ENCODE measurements at places on chromosomes 7 and 10.

DNA sequence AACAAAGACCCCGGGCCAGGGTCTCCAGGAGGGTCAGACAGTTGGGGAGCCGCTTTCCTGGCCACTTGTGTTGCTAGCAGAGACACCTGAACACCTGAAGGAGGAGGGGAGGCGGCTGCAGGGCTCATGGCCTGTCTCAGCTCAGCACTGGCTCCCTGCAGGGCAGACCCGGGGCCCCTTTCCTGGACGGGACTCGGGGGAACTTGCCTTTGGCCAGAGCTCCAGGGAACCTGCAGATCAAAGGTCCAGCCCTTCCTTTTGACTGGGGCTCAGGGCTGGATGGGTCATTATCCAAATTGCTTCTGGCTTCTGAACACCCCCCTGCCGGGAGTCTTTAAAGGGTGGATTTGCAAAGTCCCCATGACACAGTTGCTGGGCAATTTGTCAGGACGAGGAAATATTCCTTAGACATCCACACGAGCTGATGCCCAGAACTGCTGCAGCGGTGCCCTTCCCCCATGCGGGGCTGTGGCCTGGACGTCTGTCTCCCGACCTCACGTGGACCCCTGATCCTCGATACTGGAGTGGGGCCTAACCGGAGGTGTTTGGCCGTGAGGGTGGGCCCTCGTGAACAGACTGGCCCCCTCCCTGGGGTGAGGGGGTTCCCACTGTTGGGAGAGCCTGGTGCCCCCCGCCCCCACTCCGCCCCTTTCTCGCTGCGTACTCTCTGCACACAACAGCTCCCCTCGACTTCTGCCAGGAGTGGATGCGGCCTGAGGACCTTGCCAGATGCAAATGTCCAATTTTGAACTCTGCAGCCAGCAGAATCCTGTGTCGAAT is 194.3 kb downstream of the ELFN1 start:
- DNase-seq = no peak

GRCh38 chr10:124385627-124386185 is 33.0 kb downstream of the OAT start:
- no peak for DNase-seq

DNA sequence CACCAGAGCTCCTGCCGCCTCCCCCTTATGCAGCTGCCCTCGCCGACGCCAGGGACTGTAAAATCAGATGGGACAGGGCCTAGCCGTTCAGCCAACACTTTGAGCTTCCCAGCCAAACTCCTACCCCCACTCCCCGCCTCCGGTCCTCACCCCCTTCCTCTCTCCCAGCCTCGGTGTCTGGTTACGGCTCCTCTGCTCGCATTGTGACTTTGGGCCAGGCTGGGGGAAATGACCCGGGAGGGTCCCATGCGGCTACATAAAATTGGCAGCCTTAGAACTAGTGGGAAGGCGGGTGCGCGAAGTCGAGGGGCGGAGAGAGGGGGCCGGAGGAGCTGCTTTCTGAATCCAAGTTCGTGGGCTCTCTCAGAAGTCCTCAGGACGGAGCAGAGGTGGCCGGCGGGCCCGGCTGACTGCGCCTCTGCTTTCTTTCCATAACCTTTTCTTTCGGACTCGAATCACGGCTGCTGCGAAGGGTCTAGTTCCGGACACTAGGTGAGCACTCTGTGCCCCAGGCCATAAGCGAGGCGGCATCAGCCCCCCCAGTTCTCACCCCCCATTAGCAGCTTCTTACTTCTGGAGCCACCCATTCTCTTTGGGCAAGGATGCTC is at the start of gene KAZALD1:
Gene KAZALD1, plus strand, starts transcription at position 366 of the 608 bp plus-strand sequence. CDS start 604 bp downstream, outside the sequence.
- no peak for DNase-seq

GRCh38 chr10:6167456-6167855 is 35.3 kb upstream of the PFKFB3 start:
- DNase-seq = no peak

DNA sequence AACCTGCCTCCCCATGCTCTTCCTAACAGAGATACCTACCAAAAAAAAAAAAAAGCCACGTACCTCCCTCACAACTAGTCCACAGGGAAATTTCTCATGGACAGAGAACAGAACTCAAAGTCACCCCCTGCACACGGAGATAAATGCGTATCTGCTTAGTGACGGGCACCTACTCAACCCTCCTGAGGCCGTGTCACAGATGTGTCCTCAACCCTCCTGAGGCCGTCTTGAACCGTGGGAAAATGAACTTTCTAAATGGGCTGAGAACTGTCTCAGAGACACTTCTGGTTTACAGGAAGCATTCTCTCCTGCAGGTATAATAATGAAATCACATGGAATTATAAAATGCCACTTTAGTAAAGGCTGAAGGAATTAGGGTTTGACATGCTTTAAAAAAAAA is 155.9 kb downstream of the DIP2C start:
- no peak for DNase-seq

DNA sequence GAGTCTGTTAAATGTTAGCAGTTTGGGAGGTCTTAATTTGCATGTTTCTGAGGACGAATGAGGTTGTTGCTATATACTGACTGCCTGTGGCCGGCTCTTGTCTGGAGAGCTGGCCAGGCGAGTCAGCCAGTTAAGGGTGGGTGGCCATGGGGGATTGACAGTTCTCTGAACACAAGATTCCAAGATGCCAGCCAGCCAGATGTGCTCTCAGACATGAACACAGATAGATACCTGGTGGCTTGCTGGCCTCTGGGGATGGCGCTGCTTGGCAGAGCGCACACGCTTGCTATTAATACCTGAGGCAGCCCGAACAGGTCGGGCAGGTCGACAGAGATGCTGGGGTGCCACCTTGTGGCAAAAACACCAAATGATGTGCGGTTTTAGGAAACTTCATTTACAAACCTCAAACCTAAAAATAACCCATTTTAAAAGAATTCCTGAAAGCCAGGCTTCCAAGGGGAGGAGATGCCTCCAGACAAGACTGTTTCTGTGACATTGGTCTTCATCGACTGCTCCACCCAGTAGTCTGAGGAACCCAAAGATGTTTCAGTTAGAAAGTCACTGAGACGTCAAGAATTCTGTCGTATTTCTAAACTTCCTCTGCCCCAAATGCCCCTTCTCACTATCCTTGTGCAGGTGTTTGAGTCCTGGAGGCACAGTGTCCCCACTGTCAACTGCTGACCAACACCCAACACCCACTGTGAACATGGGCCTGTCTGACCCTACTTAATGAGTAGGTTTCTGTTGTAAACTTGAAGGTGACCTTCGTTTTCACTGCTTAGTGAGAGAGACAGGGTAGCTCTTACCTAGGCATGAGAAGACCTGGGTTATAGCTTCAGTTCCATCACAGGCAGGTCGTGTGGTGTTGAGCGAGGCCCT is 123.4 kb downstream of the NT5C2 start:
- peak; percentile 76 for DNase-seq

DNA sequence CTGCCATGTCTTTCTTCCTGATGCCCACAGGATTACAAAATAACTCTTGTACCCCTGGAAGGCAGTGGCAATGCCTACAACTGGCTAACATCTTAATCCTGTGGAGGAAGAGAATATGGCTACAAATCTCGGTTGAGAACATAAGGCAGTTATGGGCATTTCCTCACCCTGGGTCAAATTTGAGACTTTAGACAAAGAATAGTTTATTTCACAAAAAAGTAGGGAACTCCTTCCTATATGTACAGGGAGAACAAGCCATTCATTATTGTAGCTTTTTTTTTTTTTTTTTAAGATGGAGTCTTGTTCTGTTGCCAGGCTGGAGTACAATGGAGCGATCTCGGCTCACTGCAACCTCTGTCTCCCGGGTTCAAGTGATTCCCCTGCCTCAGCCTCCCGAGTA is 2.6 kb downstream of the ALDH18A1 start:
- DNase-seq = no peak

DNA sequence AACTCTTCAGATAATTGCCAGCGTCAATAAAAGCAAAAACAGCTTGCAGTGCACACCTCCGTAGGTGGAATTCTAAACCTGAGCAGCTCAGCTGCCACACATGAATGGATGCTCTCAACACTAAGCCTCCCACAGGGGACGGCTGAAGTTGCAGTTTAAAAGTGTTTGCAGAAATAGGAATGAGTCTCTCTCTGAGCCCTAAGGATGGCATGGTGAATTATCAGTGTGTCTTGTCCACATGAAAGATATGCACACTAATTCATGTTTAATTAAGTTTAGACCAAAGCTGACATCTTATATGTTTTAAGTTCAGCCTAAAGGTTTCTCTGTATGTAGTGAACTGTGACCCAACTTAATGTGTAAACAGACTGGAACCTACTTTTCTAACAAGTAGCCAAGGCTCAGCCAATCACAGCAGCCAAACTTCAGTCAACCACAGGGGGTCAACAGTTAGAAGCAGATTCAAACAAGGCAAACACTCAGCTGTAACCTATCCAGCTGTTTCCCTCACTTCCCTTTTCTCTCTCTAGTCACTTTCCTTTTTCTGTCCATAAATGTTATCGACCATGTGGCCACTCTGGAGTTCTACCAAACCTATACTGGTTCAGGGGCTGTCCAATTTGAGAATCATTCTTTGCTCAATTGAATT is 38.1 kb downstream of the CTTNBP2 start:
- no peak for DNase-seq

- DNase-seq = no peak
These were observed 199.2 kb downstream of the ADARB2 start for GRCh38 chr10:1538121-1538520.

GRCh38 chr7:34181271-34181958 is 276.1 kb downstream of the BMPER start:
- DNase-seq = no peak

DNA sequence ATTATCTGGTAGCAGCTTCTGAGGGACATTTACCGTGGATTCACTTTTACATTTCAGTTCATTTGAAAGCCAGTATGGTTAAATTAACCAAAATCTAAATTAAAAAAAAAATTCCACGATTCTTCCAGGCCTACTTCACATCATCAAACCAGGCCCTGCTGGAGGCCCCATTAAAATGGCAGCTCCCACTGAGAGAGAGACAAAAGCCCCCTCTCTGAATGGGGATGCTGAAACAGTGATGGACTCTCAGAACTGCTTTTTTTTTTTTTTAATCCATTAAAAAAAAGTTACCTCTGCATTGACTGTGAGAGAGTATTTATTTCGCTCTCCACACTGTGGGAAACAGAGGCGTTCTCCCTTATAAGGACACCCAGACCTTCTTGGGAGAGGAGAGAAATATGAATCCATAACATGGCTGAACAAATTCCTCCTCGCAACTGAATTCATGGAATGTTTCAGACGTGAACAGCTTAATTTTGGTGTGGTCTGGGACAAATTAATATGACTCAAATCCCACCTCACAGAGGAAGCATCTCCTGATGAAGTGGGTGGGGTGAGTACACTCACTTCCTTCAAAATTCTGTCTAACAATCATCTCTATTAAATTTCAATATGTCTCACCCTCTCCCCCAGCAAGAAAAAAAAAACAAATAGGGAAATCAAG is 73.5 kb downstream of the SAMD9 start:
- no peak for DNase-seq

DNA sequence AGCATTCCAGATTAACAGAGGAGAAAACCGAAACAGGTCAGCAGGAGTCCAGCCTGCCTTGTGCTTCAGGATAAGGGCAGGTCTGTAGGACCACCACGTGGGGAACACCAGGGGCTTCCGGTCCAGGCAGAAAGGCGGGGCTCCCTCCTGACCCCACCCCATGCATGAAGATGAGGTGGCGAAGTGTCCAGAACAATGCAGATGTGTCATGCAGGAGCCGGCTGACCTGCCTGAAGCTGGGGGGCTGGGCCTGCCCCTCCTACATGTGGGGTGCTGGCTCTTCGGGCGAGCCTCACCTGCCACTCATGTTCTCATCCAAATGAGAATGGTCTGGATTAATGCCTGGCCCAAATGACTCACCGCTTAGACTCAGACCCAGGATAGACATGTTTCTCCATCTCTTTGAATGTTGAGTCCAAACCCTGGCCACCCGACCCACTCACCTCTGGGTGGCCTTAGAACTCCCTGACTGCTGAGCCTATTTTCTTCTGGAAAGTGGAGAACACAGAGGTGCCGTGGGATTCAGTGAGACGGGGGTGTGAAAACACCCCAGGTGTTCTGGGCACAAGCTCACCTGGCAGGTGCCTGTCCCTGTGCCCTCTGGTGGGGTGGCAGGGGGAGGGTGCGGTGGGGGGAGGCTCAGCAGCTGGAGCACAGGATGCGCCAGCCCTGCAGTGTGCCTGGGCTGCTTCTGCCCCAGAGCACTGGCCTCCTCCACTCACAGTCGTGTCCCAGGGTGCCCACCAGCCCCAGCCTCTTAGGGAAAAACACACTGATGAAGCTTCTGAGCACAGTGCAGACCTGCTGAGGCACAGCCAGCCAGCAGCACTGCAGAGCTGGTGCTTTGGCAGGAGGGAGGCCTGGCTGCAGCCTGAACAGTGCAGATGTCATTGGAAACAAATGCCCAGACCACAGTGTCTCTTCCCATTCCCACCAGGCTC is 55.2 kb upstream of the GDF10 start:
- no peak for DNase-seq

- DNase-seq = no peak
These were observed 758.7 kb downstream of the CNTNAP2 start for GRCh38 chr7:146875237-146875785.

DNA sequence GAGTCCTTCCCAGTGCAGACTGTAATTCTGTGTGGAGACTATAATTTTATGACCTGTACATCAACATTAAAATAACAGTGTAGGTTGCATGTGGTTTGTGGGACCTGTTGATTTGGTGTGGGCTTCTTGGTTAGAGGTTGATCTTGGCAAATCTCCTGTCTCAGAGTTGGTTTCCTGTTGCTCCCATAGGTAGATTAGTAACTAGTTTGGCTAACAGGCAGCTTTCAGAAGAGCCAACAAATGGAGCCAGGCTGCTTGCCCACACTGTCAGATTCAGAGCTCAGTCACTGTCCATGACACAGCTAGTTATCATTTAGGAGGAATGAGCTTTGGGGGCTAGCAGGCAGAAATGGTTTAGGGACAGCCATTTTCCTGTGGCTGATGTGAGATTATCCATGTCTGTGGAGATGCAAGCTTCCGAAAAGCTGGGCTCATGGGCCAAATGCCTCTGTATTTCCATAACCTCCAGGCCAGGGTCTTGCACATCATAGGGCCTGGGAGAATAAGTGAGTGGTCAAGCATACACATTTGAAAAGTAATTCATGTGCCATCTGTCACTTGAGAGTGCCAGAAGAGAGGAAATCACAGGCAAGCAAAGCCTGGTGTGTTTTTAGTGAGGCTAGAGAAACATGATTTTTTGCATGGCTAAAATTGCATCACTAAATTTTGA is 33.4 kb downstream of the CCM2 start:
- DNase-seq = peak; percentile 26

DNA sequence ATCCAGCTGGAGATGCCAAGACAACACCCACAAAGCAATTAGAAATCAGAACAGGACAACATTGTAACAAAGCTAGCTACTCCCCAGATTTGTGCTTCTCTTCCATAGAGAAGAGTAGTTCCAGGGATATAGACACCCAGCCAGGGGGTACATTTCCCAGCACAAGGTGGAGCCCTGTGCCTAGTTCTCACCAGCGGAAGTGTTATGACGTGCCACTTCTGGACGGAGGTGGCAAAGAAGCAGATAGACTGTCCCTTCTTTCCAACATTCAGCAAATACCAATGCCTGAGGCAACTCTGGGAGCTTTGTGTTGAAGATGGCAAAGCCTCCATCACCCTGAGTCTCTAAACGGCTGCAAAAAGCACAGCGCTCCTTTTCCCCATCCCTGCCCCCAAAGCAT is 23.4 kb upstream of the GSAP start:
- DNase-seq = no peak

- DNase-seq = no peak
These were observed 25.1 kb downstream of the RHEB start for GRCh38 chr7:151494298-151495284.

Data from CD4-positive, alpha-beta T cell treated with Interleukin-2 at 100 ng/mL for 4 hours (primary cell).